Kidney epithelial cell (primary cell): ENCODE measurements at places on chromosomes 16 and 17. TPM values are rescaled to one million over a fixed set of nuclear protein-coding genes. Genes with fewer than 3 reads are reported as not detected.

Gene LITAFD
- total RNA-seq = not detected in 2 replicates

Gene CCL4
- total RNA-seq = 0.27 TPM in 1 of 2 replicates, not detected in the other

Gene KRT33A
- total RNA-seq = not detected in 2 replicates

Gene RND2
- total RNA-seq = 0.63 and 0.96 TPM in 2 replicates

Gene TMC5
- 0.33 and 0.48 TPM in 2 replicates for total RNA-seq

Gene KRTAP4-5
- total RNA-seq = not detected in 2 replicates

Gene TBC1D3L
- total RNA-seq = 12.0 and 13.7 TPM in 2 replicates

Gene ARL6IP1
- 267 and 290 TPM in 2 replicates for total RNA-seq

Gene C16orf92
- total RNA-seq = not detected in 2 replicates

Gene USP6
- total RNA-seq = 0.92 and 1.0 TPM in 2 replicates

- DNase-seq = no peak
These were observed 18.9 kb downstream of the TVP23A start for GRCh38 chr16:10799736-10800135.

DNA sequence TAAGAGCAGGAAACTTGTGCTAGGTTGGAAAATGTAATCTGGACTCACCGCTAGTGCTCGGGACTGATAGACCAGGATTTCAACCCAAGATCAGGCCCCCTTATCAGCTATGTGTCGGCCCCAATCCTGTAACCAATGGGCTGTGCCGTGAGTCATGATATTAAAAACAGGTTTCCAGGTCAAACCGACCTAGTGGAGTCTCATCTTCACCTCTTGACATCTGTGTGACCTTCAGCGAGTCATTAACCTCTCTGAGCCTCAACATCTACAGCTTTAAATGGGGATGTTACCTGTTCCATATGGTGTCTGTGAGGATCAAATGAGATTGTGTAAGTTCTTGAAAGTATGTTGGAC, 512 bp downstream of the PMM2 start:
- DNase-seq = no peak

- no peak for DNase-seq
These were observed 230.3 kb downstream of the ENGASE start for GRCh38 chr17:79304884-79305283.

GRCh38 chr17:42227849-42228700, 33.8 kb upstream of the GHDC start:
- DNase-seq = no peak

- DNase-seq = no peak
These were observed 38.5 kb upstream of the ETV4 start for GRCh38 chr17:43584666-43585102.

GRCh38 chr16:79163691-79164387, 436.7 kb downstream of the MAF start:
- no peak for DNase-seq

DNA sequence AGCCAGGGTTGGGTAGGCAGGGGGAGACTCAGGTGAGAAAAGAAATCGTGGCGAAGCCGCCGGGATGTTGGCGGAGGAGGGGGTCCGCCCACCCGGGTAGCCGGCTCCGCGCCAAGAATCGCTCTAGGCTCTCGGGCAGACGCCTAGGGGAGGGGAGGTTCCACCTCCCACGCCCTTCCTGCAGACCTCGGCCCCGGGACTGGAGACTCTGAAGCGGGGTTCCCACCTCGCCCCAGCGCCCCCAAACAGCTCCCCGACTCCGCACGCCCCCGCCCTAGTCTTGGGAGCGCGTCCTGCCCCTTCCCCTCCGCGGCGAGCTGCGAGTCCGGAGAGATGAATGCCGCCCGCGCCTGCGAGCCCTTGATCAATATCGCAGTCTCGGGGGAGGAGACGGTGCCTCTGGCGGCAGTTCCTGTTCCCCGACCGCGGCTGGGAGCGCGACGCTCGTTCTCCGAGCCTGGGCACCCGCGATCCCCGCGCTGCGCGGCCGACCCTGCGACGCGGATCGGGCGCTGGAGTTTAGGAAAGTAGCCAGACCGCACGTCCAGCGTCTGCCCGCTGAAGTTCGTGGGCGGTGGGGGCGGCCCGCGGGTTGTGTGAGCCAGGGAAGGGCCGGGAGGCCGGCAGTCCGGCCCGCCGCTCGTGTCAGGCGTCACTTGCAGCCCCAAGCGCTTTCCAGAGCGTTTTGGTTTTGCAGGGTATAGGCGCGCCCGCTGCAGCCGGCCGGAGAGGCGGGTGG, 790 bp downstream of the CRHR1 start:
- no peak for DNase-seq

DNA sequence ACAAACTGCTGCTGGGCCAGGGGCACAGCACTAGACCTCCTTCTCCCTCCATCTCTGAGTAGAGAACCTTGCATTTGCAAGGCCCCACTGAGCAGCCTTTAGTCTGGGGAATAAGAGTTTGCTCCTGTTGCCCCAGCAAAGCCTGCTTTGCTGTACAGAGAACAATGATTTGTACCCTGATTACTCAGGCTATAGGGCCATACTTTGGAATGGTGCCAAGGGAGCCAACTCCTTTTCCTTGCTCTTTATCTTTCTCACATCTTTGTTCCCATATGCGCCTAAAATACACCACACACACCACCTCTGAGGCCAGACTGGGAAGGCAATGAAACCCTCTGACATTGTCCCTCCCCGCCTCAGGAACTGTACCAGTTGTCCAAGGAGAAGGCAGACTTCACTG, 21.2 kb downstream of the LIG3 start:
- DNase-seq = no peak

DNA sequence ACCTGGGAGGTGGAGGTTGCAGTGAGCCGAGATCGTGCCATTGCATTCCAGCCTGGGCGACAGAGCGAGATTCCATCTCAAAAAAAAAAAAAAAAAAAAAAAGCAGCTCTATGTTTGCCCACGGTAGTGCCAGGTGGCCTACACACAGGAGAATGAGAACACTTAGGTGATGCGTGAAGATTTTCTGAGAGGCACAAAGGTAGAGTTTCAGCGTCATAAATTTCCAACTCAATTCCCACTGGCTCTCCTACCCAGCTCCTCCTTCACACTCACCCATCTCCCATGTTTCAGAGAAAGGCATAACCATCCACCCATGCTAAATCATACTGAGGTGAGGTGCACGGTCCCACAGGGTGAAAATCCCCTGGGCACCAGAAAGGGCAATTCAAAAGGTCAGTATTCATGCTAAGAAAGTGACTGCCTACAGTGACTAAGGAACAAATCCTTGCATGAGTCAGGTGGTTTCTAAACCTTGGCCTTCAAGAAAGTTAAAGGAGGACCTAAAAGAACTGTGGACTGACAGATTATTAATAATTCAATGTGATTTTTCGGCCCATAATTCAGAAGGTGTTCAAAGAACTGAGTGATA, 4.8 kb downstream of the DCAKD start:
- DNase-seq = no peak

GRCh38 chr17:8046306-8046928, 7.6 kb downstream of the ALOX15B start:
- DNase-seq = no peak

DNA sequence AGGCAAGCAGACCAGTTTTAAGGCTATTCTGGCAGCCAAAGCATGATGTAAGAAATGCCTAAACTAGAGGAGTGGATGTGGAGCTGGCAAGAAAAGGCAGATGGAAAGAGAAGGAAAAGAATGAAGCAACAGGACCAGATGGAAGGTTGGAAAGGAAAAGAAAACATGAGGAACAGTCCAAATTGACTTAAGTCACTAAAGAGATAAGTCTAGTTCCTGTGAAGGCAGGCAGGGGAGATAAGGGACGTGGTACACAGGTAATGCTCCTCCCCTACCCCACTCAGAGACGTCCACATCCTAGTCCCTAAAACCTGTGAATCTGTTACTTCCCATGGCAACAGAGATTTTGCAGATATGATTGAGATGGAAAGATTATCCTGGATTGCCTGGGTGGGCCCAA, 43.5 kb downstream of the TEX2 start:
- DNase-seq = no peak

DNA sequence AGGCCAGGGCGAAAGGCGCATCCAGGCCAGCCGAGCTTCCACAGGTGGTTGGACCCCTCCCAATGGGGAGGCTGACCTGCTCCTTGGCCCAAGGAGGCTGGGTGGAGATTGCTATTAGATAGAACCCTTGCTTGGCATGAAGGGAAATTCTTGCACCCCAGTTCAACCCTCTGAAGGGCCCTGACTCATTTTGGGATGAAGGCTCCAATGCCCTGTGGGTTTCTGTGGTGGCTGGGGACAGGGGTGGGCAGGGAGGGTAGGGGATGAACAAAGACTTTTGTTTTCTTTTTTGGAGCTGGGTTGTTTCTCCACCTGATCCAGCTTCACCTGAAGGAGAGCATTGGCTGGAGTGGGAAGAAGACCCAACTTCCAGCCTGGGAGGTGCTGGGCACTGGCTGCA, 16.7 kb upstream of the TBX21 start:
- no peak for DNase-seq

- no peak for DNase-seq
These were observed 23.5 kb upstream of the ALOX15 start for GRCh38 chr17:4665027-4665426.

GRCh38 chr17:60421273-60422161, 772 bp upstream of the CHCT1 start:
- no peak for DNase-seq

DNA sequence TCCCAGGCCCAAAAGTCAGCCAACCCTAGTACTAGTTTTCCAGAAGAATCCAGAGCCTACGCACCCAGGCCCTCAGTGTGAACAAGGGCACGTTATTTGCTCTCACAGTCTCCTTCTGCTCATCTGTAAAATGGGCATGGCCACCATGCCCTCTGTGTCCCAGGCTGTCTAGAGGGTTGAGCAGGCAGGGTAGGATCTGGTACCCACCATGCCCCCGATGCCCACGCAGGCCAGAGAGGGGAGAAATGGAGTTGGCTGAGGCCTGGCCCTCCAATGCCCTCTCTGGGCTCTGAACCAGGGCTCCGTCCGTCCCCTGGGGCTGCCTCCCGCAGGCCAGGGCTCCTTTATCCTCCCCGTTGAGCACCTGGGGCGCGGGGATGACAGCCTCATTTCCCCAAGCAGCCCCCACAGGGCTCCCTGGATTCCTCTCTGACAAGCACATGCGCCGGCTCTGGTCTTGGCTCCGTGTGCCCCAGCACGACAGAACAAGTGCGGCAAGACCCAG, 9.1 kb upstream of the BAHCC1 start:
- DNase-seq = no peak

DNA sequence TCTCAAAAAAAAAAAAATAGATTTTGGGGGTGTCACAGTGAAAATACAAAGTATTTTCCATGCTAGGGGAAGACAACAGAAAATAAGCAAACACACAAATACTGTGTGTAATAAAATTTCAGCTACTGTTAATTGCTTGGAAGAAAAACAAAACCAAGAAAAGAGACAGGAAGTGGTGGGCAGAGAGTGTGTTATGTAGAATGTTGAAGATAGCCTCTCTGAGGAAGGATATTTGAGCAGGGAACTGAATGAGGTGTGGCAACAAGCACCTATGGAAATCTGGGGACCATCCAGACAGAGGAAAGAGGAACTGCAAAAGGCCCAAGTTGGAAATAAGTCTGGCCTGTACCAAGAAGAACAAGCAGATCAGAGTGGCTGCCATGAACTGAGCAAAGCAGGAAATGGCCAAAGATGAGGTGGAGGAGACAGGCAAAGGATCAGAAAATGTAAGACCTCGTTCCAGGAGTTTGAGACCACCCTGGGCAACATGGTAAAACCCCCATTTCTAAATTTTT, 7.8 kb upstream of the USP31 start:
- no peak for DNase-seq

- no peak for DNase-seq
These were observed 732 bp upstream of the RPL27 start for GRCh38 chr17:42997390-42997983.

- DNase-seq = no peak
These were observed 6.6 kb downstream of the VAT1 start for GRCh38 chr17:43015579-43015978.

GRCh38 chr17:57685499-57686132, 59.5 kb downstream of the CCDC182 start:
- no peak for DNase-seq

GRCh38 chr17:42979511-42980273, at the start of gene PTGES3L:
Gene PTGES3L, minus strand, starts transcription at chr17:42980080. Its CDS starts 27 bp downstream, at chr17:42980053.
- DNase-seq = no peak

GRCh38 chr17:57636985-57637665, 108.0 kb downstream of the CCDC182 start:
- DNase-seq = no peak

DNA sequence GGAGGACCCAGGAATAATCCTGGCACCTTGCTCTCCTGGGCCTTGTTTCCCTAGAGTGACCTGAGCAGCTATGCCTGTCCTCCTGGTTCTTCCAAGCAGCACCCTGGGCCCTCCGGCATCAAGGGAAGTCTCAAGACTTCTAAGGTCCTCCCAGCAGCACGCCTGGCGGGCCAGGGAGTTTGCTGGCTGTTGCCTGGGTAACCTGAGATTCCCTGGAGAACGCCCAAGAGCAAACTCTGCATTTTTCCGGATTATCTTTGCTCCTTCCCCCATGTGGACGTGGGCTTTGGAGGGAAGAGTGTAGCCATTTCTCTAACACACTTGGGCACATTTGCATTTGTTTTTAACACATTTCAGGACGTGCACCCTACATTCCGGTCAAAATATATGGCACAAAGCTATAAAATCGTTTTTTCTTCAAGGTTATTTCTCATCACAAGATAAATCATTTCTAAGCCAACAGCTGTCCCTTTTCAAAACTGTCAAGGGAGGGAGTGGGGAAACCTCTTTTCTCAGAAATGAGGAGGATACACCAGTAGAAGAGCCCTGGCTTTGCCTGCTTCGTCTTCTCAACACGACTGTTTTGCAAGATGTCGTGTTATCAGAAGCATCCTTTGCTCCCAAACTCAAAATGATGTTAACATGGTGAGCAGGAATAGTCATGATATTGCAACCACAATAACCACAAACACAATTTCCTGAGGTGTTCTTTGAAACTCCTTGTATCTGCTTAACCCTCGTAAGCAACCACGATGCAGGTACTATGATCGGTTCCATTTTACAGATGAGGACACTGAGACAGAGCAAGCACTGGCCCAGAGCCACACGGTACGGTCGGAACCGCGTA, 116.5 kb downstream of the ADCY9 start:
- DNase-seq = no peak

GRCh38 chr16:77299395-77299794, 100.2 kb downstream of the SYCE1L start:
- no peak for DNase-seq

- DNase-seq = no peak
These were observed 23.2 kb upstream of the ANKFN1 start for GRCh38 chr17:56130026-56130425.

DNA sequence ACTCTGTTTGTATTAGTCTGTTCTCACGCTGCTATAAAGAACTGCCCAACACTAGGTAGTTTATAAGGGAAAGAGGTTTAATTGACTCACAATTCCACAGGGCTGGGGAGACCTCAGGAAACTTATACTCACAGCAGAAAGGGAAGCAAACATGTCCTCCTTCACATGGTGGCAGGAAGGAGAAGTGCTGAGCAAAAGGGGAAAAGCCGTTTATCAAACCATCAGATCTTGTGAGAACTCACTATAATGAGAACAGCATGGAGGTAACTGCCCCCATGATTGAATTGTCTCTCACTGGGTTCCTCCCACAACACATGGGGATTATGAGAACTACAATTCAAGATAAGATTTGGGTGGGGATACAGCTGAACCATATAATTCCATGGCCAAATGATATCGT, 30.9 kb downstream of the ABCC1 start:
- DNase-seq = no peak
